ENCODE measurements at places on chromosomes 3 and 15. TPM values are rescaled to one million over a fixed set of nuclear protein-coding genes. Genes with fewer than 3 reads are reported as not detected.

- H3K4me1 ChIP-seq = no peaks in the 10 kb centered on the region
- no peaks in the 10 kb centered on the region for H3K36me3 ChIP-seq
- no peak for DNase-seq
- H3K27ac ChIP-seq = no peak overlapping the region
- H3K27me3 ChIP-seq = no peaks in the 10 kb centered on the region
These were observed 106.9 kb downstream of the ULK4 start for GRCh38 chr3:41854956-41855355.

DNA sequence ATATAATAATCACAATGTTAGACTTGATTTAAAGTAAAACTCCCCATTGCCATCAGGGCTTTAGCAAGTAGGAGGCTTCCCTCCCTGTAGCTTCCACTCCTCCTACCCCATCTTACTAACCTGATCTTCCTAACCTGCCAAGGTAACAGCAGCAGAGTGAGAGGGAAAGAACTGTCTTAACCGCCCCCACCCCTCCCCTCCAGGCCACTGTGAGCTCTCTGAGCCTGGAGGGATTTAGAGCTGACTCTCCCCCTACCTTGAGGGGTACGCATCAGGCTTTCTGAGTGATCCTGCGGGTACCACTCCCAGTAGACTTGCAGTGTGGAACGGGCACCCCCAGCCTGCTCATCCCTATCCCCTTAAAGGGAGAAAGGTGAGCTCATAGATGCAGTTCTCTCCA lies 11.4 kb upstream of the PRSS50 start:
- no peaks in the 10 kb centered on the region for H3K4me1 ChIP-seq
- no peak for DNase-seq
- no peak overlapping the region for H3K4me3 ChIP-seq
- no peaks in the 10 kb centered on the region for H3K27me3 ChIP-seq
- no peak overlapping the region for H3K27ac ChIP-seq

- H3K4me1 ChIP-seq = peaks cover 16% of the 10 kb centered on the region
- DNase-seq = no peak
- H3K27ac ChIP-seq = no peak overlapping the region
- H3K27me3 ChIP-seq = no peaks in the 10 kb centered on the region
- H3K4me3 ChIP-seq = no peak overlapping the region
These were observed 2.2 kb downstream of the ZBED2 start for GRCh38 chr3:111592936-111593335.

Gene CRYGS
- 3.0 TPM for total RNA-seq

- H3K27me3 ChIP-seq = no peaks in the 10 kb centered on the region
- H3K4me1 ChIP-seq = peaks cover 10% of the 10 kb centered on the region
- no peaks in the 10 kb centered on the region for H3K36me3 ChIP-seq
- no peak for DNase-seq
These were observed 15.2 kb upstream of the PLXND1 start for GRCh38 chr3:129621626-129622225.

DNA sequence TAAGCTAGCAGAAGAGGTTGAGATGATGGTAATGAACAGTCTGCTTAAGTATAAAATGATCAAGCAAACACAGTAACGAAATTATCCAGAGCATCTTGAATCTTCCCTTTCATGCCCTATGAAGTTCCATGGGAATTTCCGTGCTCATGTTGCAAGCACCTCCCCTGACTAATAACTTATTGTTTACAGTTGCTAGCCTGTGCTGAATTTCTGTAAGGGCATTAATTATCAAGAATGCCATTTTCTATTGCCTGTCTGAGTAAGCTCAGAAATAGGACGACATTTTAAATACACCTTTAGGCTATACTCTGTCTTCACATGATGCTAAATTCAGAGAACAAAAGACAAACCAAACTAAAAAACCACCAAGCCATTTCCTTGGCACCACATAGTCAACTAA lies 257.5 kb upstream of the LRTM1 start:
- no peak overlapping the region for H3K4me3 ChIP-seq
- no peak overlapping the region for H3K27ac ChIP-seq
- DNase-seq = no peak
- H3K4me1 ChIP-seq = no peaks in the 10 kb centered on the region

DNA sequence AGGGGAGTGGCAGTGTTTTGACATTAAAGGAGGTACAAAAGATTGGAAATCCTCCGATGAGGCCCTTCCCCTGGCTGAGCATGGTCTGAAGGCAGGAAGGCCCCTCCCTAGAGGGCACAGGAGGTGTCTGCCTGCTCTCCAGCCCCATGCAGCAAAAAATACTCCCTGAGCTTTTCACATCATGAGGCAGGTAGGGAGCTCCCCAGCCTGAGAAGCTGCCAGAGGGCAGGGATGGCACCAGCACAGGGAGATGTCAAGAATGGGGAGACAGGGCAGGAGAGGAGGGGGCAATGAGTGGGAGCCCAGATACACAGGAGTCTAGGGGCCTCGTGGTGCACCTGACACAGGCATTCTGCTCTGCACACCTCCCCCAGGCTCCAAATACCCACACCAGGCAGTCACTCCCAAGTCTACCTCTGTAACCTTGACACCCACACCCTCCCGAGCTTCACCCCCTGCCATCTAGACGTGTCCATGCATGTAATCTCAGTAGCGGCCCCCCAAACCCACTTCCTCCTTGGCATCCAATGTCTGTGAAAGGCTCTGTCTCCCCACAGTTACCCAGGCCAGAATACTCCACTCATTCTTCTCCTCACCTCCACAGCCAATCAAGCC lies 22.9 kb downstream of the GRAMD2A start:
- no peaks in the 10 kb centered on the region for H3K4me1 ChIP-seq
- no peak overlapping the region for H3K4me3 ChIP-seq
- no peak overlapping the region for H3K27ac ChIP-seq

- H3K36me3 ChIP-seq = no peaks in the 10 kb centered on the region
- DNase-seq = no peak
- no peaks in the 10 kb centered on the region for H3K4me1 ChIP-seq
- H3K27ac ChIP-seq = no peak overlapping the region
- no peaks in the 10 kb centered on the region for H3K27me3 ChIP-seq
These were observed 42.6 kb upstream of the SEMA6D start for GRCh38 chr15:47674586-47675232.

- no peaks in the 10 kb centered on the region for H3K36me3 ChIP-seq
- H3K27ac ChIP-seq = no peak overlapping the region
- no peak overlapping the region for H3K4me3 ChIP-seq
- no peaks in the 10 kb centered on the region for H3K27me3 ChIP-seq
- no peaks in the 10 kb centered on the region for H3K4me1 ChIP-seq
These were observed 339.0 kb upstream of the PROK2 start for GRCh38 chr3:72123908-72124441.

Gene COPG1
- total RNA-seq = 134 TPM

GRCh38 chr3:167732313-167733065 lies 2.2 kb downstream of the PDCD10 start:
- H3K27ac ChIP-seq = peak overlapping the region; percentile 86
- H3K36me3 ChIP-seq = no peaks in the 10 kb centered on the region
- H3K27me3 ChIP-seq = no peaks in the 10 kb centered on the region
- no peak overlapping the region for H3K4me3 ChIP-seq
- peaks cover 57% of the 10 kb centered on the region for H3K4me1 ChIP-seq

GRCh38 chr3:16918683-16919025 lies 33.9 kb downstream of the PLCL2 start:
- no peaks in the 10 kb centered on the region for H3K27me3 ChIP-seq
- no peak for DNase-seq

Gene CADPS
- not detected for total RNA-seq

GRCh38 chr15:94099574-94099960 lies 131.8 kb upstream of the MCTP2 start:
- no peaks in the 10 kb centered on the region for H3K36me3 ChIP-seq
- H3K27ac ChIP-seq = no peak overlapping the region
- no peaks in the 10 kb centered on the region for H3K27me3 ChIP-seq
- H3K4me3 ChIP-seq = no peak overlapping the region
- DNase-seq = no peak

DNA sequence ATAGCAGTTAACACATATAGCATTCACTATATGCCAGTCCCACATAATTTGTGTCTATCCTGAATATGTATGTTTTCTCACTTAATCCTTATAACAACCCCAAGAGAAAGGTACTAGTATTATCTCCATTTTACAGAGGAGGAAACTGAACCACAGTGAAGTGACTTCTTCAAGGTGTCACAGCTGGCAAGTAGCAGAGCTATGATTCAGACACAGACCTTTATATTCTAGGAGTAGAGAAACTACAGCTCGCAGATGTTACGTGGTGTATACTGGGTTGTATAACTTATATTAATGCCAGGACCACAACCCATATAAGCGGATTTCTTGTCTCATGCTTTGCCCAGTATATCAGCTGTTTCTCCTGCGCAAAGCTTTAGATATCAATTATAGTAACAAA lies 29.5 kb upstream of the ICE2 start:
- no peak overlapping the region for H3K4me3 ChIP-seq
- peaks cover 37% of the 10 kb centered on the region for H3K36me3 ChIP-seq
- H3K27ac ChIP-seq = no peak overlapping the region
- DNase-seq = no peak

- H3K27ac ChIP-seq = no peak overlapping the region
- no peak for DNase-seq
- H3K27me3 ChIP-seq = no peaks in the 10 kb centered on the region
- H3K36me3 ChIP-seq = no peaks in the 10 kb centered on the region
These were observed 623.0 kb downstream of the NTRK3 start for GRCh38 chr15:87633525-87633924.

- no peaks in the 10 kb centered on the region for H3K36me3 ChIP-seq
- no peaks in the 10 kb centered on the region for H3K4me1 ChIP-seq
- no peaks in the 10 kb centered on the region for H3K27me3 ChIP-seq
- H3K4me3 ChIP-seq = no peak overlapping the region
These were observed 12.9 kb upstream of the PAQR5 start for GRCh38 chr15:69285834-69286233.

Gene ARHGEF26
- total RNA-seq = 0.13 TPM

DNA sequence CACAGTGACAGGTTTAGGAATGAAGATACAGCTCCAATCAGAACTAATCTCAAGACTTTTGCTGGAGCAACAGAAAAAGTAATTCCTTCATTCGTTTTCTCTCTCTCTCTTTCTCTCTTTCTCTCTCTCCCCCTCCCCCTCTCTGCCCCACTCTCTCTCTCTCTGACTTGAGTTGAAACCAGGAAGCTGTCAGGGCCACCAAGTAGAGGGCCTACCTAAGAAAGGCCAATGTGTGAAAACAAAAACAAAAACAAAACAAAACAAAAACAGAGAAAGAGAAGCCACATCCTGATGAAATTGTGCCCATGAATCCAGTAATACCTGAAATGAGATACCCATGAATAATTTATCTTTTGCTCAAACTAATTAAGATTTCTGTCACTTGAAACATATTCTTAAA lies 72.9 kb downstream of the ATP8B4 start:
- DNase-seq = no peak
- no peaks in the 10 kb centered on the region for H3K4me1 ChIP-seq
- no peak overlapping the region for H3K4me3 ChIP-seq
- H3K36me3 ChIP-seq = no peaks in the 10 kb centered on the region
- H3K27ac ChIP-seq = no peak overlapping the region

DNA sequence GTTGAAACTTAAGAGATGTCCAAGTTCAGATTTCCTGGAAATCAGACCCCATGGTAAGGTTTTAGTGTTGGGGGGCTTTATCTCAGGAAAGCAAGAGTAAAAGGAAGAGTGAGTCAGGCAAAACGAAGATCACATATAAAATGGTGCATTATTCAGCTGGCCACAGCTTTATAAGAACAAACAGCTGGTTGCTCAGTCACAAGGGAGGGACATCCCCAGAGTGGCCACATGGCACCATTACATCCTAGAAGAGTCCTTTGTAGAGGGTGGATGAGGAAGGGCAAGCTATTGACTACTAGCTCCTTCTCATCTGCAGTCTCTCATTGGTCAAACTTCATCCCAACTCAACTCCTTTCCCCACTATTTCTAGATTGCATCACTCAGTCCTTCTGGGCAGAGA lies 68.3 kb upstream of the COL8A1 start:
- H3K27me3 ChIP-seq = no peaks in the 10 kb centered on the region
- H3K4me3 ChIP-seq = no peak overlapping the region
- no peak overlapping the region for H3K27ac ChIP-seq
- no peaks in the 10 kb centered on the region for H3K36me3 ChIP-seq
- no peaks in the 10 kb centered on the region for H3K4me1 ChIP-seq
- no peak for DNase-seq

- no peaks in the 10 kb centered on the region for H3K36me3 ChIP-seq
- peaks cover 8% of the 10 kb centered on the region for H3K4me1 ChIP-seq
- H3K4me3 ChIP-seq = no peak overlapping the region
These were observed 16.3 kb downstream of the CSPG4 start for GRCh38 chr15:75696311-75696720.

Gene TIMP4
- not detected for total RNA-seq

Gene TGM4
- not detected for total RNA-seq

Gene ZNF502
- total RNA-seq = 1.7 TPM

Measured in CD8-positive, alpha-beta memory T cell (primary cell).